Liver (tissue), 10 donors: ENCODE measurements at places on chromosomes 1 and 21.

DNA sequence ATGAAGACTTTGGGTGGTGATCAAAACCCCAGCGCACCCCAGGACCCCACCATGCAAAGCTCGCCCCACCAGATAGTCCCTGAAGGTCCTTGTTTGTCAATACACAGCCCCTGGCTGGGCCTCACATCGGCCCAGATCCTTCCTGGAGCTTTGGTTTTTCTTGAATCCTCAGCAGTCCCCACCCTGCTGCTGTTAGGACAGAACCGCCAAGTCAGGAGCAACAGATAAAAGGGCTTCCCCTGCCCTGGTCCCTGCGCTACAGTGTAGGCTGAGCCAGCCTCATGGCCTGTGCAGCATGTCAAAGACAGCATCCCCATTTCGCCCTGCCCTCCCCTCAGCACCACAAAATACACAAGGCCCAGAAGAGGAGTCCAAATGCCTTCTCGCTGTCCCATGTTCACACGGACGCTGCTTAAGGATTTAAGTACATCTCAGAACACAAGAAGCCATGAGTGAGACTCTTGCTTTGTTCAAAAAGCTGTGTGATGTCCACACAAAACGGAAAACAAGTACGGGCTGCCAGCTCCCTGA lies 65.7 kb downstream of the PSMG1 start:
- no peaks in the 10 kb centered on the region for H3K27me3 ChIP-seq
- H3K4me3 ChIP-seq, result no peak overlapping the region
- no peaks in the 10 kb centered on the region for H3K36me3 ChIP-seq

- no peaks in the 10 kb centered on the region for H3K27me3 ChIP-seq
- H3K4me1 ChIP-seq, result no peaks in the 10 kb centered on the region
- no peak overlapping the region for H3K27ac ChIP-seq
- DNase-seq, result no peak
- H3K36me3 ChIP-seq, result no peaks in the 10 kb centered on the region
Observed at GRCh38 chr1:170254371-170254770, 108.6 kb downstream of the NTMT2 start.

DNA sequence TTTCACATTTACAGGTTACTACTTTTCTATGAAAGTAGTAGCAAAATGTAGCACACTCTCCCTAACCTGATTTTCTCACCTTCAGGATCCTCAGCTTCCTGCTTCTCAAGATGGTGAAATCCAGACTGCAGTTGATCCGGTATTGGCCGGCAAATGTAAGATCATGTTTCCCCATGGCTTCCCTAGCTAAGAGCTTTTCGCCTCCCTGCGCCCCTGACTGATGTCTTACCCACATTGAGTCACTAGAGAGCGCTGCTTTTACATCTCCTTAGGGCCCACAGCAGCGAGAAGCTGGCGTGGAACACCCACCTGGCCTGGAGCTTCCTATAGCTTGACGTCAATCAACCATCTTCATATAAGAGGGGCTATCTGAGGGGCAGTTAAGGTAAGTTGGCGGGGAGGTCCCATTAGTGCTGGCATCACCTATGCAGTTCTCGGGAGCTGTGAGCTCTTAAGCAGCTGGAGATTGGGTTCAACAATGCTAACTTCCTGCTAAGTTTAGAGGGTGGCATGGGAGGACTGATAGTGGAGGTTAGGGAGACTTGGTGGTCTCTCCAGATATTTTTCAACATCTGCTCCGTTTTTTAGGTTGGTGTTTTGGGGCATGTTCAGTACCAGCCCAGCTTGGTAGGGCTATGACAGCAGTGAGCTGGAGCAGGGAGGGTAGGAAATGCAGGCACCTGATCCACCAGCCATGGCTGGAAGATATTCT lies 5.5 kb downstream of the PTPN7 start:
- no peak overlapping the region for H3K4me3 ChIP-seq
- H3K36me3 ChIP-seq, result no peaks in the 10 kb centered on the region
- no peak for DNase-seq
- no peaks in the 10 kb centered on the region for H3K27me3 ChIP-seq

GRCh38 chr1:39124282-39124681 lies 80.2 kb upstream of the MACF1 start:
- DNase-seq, result no peak
- H3K36me3 ChIP-seq, result no peaks in the 10 kb centered on the region
- H3K27ac ChIP-seq, result no peak overlapping the region
- peaks cover 10% of the 10 kb centered on the region for H3K4me1 ChIP-seq
- H3K4me3 ChIP-seq, result no peak overlapping the region

DNA sequence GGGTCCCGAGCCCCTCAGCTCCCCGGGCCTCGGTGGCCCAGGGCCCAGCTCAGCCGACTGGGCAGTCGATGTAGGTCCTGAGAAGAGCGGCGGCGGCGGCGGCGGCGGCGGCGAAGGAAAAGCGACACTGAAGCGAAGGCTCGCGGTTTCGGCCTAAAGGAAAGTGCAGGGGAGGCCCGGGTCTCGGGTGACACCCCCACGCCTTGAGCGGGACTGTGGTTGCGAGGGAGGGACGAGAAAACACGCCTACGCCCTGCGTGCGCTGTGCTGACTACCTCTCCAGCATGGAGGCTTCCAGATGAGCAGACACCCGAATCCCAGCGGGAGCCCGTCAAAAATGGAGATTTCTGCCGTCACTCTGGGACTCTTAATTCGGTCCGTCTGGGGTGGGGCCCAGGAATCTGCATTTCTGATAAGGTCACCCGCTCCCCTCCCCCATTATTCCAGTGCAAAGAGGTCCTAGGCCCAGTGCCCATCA lies 31.2 kb downstream of the DNTTIP2 start:
- H3K27me3 ChIP-seq, result no peaks in the 10 kb centered on the region
- peak overlapping the region; percentile 63 for H3K4me3 ChIP-seq
- DNase-seq, result peak; percentile 65
- peaks cover 20% of the 10 kb centered on the region for H3K4me1 ChIP-seq

- peaks cover 40% of the 10 kb centered on the region for H3K4me1 ChIP-seq
- no peaks in the 10 kb centered on the region for H3K27me3 ChIP-seq
- peak; percentile 75 for DNase-seq
- peaks cover 10% of the 10 kb centered on the region for H3K36me3 ChIP-seq
- peak overlapping the region; percentile 62 for H3K4me3 ChIP-seq
- H3K27ac ChIP-seq, result peak overlapping the region; percentile 94
Observed at GRCh38 chr1:153608742-153609584, 4.0 kb downstream of the S100A16 start.

DNA sequence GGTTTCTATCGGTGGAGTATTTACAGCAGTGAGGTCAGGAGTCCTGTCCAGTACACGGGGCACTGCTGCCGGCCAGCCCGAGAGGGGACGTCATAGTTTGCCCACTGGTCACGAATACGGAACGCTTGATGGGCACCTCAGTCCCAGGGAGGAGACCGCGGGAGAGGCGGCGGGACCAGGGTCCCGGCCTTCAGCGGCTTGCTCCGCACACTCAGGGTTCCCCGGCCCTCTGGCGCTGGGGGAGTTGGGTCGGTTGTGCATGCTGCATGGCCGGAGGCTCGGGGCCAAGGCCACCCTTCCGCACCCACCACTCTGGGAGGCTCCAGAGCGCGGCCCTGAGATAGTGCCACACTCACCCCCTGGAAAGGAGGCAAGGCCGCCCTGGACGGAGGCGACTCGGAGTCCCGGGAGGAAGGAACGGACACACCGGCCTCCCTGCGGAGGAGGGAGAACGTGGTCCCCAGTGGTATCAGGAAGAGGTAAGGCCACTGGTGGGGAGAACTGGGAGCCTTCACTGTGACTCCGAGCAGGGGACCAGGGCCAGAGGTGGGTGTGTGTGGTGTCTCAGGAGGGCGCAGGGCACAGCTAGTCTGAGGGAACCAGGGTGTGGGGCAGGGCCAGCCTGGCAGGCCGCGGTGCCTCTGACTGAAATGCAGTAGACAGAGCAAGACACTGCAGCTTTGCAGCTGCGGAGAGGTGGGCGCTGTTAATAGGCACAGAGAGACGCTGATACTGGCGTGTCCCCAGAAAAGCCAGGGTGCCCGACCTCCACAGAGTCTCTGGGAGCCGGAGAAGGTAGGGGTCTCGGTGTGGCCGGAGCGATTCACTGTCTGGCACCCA lies 28.6 kb upstream of the PRSS38 start:
- peaks cover 7% of the 10 kb centered on the region for H3K4me1 ChIP-seq
- peak overlapping the region; percentile 18 for H3K4me3 ChIP-seq
- H3K36me3 ChIP-seq, result no peaks in the 10 kb centered on the region
- no peaks in the 10 kb centered on the region for H3K27me3 ChIP-seq

DNA sequence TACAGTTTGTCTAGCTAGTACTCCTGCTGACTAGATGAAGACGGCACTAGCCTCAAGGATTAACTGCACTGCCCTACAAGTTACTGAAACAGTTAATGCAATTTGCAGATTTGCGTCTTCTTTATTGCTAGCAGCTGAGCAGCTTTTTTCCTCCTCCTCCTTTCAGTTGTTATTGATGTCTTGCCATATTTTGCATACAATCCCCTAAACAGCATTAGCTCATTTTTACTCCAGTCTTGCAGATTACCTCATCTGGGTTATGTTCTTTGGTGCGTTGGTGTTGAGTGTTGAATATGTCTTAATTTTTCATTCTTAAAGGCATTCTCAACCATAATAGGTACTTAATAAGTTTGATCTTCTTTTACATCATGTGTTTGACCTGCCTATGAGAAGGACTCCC lies 363.4 kb upstream of the LYPLAL1 start:
- DNase-seq, result no peak
- H3K4me1 ChIP-seq, result no peaks in the 10 kb centered on the region
- no peak overlapping the region for H3K27ac ChIP-seq
- no peaks in the 10 kb centered on the region for H3K36me3 ChIP-seq
- no peaks in the 10 kb centered on the region for H3K27me3 ChIP-seq

DNA sequence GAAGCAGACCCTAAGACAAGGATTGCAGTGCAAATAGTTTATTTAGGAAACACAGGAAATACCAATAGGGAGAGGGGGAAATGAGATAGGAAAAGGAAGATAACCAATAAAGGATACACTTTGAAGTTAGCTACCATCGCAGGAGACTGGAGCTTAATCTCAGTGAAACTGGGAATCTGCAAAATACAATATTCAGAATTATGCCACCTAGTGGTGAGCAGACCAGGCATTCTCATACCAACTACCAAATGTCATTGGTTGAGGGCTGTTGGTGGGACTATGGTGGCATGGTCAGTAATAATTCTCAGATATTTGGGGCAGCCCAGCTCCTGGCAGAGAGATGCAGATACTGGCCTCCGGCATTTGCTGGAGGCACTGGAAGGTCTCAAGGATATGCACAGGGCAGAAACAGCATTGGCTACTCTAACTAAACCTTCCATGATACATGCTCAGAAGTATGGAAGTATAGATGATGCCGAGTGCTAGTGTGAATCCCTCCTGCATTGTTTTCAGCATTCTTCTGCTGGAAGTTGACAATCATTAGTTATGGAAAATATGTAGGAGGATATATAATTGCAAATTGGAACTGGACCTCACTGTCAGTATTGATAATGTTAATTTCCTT lies 11.8 kb upstream of the ZFP69B start:
- no peak overlapping the region for H3K27ac ChIP-seq
- H3K27me3 ChIP-seq, result no peaks in the 10 kb centered on the region
- H3K4me1 ChIP-seq, result no peaks in the 10 kb centered on the region
- H3K36me3 ChIP-seq, result no peaks in the 10 kb centered on the region

GRCh38 chr1:6033986-6034749 lies 11.5 kb upstream of the KCNAB2 start:
- no peak overlapping the region for H3K4me3 ChIP-seq
- H3K36me3 ChIP-seq, result no peaks in the 10 kb centered on the region
- no peak overlapping the region for H3K27ac ChIP-seq
- DNase-seq, result peak; percentile 48
- H3K4me1 ChIP-seq, result no peaks in the 10 kb centered on the region
- H3K27me3 ChIP-seq, result no peaks in the 10 kb centered on the region

DNA sequence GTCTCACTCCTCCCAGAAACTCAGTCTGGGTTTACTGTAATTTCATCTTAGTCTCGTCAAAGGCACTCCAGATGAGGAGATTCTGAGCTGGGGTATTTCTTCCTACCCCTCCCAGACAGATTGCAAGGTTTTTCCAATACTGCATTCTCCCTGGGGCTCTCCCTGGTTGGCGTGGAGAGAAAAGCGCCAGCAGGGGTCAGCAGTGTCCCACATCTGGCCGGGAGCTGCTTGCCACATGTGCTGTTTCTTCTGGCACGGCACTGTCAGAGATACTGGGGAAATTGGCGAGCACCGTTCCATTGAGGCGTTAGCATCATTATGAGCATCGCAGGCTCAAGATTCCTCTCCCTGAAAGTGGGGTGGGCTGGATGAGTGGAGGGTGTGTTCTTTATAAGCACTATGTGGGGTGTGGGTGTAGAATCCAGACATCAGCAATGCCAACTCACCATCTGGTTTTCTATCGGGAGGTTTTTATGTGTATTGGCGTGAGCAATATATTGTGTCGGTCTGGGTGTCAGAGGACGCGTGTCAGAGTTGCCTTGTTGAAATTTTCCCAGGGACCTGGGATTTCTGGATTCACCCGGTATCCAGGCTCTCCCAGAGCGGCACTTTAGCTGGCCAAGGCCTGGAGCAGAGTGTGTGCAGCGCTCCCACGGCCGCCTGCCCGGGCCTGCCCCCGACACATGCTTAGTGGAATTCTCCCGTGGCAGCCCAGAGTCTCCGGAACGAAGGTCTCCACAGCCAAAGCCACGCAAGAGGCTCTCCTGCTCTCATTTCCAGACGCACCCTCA lies 8.0 kb upstream of the NAV1 start:
- H3K36me3 ChIP-seq, result no peaks in the 10 kb centered on the region
- no peaks in the 10 kb centered on the region for H3K27me3 ChIP-seq
- no peak overlapping the region for H3K4me3 ChIP-seq
- DNase-seq, result peak; percentile 65

DNA sequence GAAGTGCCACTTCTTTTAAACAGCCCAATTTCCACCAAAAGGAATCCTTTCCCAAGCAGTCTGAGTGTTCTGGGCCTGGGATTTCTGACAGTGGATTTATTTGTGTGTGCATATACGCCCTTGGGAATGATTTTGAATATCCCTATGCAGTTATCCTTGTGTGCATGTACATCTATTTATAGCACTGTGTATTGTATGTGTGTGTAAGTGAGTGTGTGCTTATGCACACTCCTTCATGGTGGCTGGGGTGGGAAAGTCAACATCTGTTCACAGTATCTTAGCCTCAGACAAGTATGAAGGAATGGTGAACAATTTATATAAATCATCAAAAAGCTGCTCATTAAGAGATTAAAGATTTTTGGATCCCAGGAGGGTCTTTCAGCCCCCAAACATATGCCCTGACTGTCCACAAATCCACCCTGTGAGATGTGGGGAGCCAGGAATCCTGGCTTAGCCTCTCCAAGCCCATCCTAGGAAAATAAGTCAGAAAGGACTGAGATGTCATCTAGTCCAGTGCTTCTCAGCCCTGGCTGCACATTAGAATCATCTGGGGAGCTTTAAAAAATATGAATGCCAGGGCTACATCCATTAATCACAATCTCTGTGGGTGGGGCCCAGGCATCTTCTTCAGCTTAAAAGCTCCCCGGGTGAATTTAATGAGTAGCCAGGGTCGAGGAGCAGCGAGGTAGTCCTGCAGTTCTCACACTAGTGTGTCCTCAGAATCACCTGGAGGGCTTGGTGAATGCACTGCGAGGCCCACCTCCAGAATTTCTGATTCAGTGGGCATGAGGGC lies 101.4 kb downstream of the PLXNA2 start:
- no peak for DNase-seq
- no peaks in the 10 kb centered on the region for H3K4me1 ChIP-seq
- H3K36me3 ChIP-seq, result no peaks in the 10 kb centered on the region
- H3K27me3 ChIP-seq, result no peaks in the 10 kb centered on the region
- H3K27ac ChIP-seq, result no peak overlapping the region
